ENCODE measurements at places on chromosomes 5 and 9.

GRCh38 chr5:3356016-3356415, 239.6 kb upstream of the IRX1 start:
- no peak for DNase-seq

DNA sequence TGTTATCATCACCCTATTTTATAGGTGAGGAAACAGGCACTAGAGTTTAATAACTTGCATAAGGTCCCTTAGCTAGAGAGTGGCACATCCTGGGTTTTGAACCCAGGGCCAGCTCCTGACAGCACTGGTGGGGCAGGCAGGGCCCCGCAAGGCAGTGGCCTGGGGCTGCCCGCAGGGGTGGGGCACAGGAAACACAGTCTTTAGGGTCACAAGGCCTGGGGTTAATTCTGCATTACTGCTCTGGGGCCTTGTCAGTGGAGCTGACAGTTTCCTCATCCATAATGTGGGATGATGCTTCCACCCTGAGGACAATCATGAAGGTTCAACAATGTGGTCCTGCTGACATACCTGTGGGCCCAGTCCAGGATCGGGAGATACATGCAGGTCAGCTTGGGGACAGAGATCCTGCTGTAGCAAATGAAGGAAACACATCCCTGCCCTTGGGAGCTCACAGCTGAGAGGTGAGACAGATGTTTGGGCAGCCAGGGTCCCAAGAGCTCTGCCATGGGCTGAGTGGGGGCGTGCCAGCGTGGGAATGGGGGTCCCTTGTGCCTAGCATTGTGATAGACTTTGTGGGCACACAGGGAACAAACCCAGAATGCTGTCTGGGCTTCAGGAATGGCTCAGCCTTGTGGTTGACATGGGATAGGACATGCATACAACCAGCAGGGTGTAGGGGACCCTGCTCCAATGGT, 14.7 kb downstream of the FGF18 start:
- DNase-seq, result no peak

DNA sequence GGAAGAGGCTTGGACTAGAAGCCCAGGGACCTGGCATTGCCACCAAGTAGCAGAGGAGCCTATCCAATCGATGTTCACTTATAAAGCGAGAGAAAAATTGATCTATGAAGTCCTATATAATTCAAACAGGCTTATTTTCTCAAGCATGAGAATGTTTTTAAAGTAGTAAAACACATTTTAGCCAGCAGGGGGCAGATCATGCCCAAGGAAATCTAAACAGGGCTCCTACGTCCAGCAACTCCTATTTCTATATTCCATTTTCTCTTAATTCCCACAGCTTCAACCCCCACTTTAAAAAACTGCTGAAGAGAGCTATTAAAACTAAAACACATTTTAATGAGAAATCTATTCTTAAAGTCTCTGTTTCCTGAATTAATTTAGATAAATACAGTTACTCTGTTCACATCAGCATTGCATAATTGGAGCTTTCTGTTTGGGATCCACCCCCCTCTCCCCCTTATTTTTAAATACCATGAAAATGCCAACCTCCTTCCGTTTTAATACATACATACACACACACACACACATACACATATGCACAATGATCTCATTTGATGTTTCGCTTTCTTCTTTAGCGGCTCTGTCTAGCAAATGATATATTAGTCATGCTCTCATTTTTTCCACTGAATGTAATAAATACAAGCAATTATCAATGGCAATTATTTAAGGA, 144.9 kb downstream of the MYO10 start:
- peak; percentile 93 for DNase-seq

- no peak for DNase-seq
These were observed 77.9 kb upstream of the RPS23 start for GRCh38 chr5:82356021-82356420.

DNA sequence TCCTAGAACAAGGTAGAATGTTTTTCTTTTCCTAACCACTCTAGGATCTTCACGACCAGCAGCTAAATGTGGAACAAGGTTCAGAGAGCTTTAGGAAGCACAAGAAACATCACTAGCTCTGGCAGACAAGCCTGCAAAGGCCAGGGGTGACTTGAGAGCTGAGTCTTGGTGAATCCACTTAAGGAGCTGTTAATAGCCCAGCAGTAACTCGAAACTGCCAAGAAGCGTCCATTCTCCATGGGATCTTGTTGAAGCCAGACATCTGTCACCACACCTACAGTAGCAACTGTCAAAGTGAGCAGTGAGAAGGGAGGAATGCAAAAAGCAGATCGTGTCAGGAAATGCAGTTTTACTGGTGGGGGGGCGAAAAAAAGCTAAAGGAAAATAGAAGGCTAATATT, 87.2 kb downstream of the ATPSCKMT start:
- no peak for DNase-seq

DNA sequence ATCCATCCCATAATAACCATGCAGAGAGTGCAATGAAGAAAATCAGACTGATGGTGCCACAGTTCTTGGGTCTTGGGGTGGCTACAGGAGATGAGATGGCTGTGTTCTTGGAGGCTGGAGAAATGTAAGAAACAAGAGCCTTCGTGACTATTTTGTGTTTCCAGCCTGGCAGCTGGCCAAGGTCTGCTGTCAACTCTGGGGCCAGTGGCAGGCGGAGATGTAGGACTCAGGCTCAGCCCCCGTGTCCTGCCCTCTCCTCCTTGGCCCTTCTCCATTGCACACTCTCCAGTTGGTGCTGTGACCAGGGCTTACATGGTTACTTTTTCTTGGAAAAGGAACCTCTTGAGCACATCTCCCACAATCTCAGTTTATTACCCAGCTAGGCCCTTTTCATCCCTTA, 235.4 kb downstream of the DMRT2 start:
- no peak for DNase-seq

- DNase-seq, result no peak
These were observed 4.7 kb downstream of the NOTCH1 start for GRCh38 chr9:136541179-136541578.

- DNase-seq, result no peak
These were observed 1118.1 kb downstream of the TAF11L14 start for GRCh38 chr5:18752317-18752716.

- DNase-seq, result no peak
These were observed 214.3 kb upstream of the PTGER4 start for GRCh38 chr5:40465416-40465815.

DNA sequence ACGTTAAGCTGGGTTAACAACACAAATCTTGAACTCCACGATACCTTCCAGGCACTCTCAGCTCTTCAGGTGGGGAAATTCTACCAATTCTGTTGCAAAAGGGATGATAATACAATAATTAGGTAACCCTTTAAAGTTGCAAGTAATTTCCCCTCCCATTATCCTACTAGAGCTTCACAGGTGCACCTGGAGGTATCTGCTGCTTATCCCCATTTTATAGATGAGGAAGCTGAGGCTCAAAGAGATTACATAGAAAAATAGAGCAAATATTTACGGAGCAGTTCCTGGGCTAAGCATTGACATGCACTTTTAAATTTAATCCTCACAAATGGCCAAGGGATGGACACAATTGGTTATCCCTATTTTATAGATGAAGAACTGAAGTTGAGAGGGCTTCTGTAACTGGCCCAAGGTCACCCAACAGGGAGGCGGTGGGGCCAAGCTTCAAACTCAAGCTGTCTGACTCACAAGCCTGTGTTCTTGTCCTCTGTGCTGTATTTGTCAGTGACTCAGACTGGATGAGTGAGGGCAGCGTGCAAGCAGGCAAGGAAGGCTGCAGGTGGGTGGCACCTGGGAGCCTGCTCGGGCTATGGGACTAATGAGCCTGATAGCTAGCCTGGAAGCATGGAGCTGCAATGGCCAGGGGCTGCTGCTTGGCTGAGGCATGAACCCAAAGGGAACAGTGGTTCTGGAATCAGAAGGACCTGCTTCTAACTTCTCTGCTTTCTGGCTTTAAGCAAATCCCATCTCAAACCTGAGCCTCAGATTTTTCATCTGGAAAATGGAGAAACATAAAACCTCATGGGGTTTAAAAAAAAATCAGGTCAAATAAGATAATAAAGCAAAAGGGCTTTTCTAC, 105.5 kb downstream of the PDE6A start:
- no peak for DNase-seq

DNA sequence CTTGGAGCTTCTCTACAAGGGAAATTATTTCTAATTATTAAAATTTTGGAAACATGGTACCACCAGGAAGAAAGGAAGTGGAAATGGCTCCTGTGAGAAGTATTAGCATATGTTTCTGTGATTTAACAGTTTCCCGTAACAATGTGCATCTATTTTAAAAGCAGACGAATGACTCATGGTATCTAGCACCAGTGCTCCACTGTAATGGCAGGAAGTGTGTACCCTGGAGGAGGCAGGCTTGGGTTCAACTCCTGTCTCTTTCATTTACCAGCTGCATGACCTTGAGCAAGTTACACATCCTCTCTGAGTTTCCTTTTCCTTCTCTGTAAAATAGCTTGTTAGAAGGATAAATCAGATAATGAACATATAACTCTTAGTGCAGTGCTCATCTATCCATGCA, 41.0 kb upstream of the ANGPTL2 start:
- no peak for DNase-seq

DNA sequence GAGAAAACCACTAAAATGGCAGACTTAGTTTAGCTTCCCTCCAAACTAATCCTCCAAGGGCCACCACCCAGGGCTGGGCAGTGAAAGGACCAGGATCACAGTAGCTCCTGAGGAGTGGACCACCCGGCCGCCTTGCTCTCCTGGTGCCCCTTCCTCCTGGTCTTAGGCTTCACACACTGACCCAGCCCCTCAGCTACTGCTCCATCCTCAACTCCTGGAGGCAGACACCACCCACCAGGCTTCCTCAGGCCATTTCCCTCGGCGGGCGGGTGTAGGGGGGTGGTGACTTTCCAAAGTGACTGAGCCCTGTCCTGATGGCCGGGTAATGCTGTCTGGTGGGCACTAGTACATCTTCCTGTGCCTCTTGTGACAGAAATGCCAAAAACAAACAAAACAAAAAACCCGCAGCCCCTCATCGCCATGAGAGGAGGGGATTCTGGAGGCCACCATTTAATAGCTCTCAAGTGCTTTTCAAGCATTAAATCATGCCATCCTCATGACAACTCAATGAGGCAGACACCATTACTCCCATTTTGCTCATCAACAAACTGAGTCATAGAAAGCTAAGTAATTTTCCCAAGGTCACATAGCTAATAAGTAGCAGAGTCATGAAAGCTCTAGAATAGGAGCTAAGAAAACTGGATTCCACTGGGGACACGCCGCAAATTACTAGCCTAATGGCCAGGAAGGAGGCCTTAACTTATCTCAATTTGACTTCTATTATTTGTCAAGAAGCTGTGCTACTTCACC, 91.3 kb upstream of the LRRTM2 start:
- no peak for DNase-seq

GRCh38 chr9:94632737-94633136, 6.6 kb downstream of the FBP1 start:
- DNase-seq, result no peak

DNA sequence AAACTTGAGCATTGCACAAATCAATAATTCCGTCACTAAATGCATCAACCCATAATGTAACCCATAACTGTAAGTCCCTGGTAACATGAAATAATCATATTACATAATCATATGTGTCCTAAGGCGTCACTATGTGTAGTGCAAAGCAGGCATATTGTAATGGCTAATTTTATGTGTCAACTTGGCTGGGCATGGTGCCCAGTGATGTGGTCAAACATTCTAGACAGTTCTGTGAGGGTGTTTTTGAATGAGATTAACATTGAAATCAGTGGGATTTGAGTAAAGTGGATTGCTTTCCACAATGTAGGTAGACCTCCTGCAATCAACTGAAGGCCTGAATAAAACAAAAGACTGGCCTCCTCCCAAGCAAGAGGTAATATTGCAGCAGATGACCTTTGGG, 794.4 kb upstream of the ACO1 start:
- DNase-seq, result no peak

- DNase-seq, result no peak
These were observed 163.8 kb downstream of the SEC61B start for GRCh38 chr9:99385814-99386279.

GRCh38 chr5:67154556-67155206, 41.9 kb downstream of the CD180 start:
- no peak for DNase-seq

DNA sequence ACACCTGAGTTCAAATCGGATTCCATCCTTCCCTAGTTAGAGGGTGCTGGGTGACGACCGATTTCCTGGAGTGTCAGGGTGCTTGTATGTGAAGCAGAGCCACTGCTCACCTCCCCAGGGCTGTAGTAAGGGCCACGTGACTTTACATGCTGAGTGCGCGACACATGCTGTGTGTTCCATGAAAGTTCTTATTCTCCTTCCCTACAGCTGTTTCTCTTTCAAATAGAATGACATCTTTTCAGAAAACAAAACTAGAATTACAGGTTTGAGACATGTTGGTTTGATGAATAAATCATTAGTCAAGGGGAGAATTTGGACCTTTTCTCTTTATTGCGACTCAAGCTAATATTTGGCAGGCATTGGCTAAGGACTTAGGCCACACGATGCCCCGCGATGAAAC, 113.1 kb downstream of the JMY start:
- no peak for DNase-seq

GRCh38 chr9:16870596-16871335, at the start of gene BNC2:
BNC2 (minus strand) TSS chr9:16870670; CDS start chr9:16870648, 22 bp downstream.
- peak; percentile 28 for DNase-seq

GRCh38 chr9:90432951-90433350, 209.7 kb downstream of the DIRAS2 start:
- no peak for DNase-seq
